ENCODE measurements at places on chromosomes 13 and 19. TPM values are rescaled to one million over a fixed set of nuclear protein-coding genes. Genes with fewer than 3 reads are reported as not detected.

Gene CCDC70
- not detected for total RNA-seq

Gene KL
- 5.1 TPM for total RNA-seq

Gene KLK4
- not detected for total RNA-seq

Gene GRIK5
- total RNA-seq, result 23.8 TPM

Gene IGFL2
- 0.92 TPM for total RNA-seq

Gene HNRNPL
- total RNA-seq, result 273 TPM

Gene CLC
- not detected for total RNA-seq

Gene SIGLEC7
- total RNA-seq, result 0.46 TPM

Gene PLIN5
- total RNA-seq, result 4.6 TPM

Gene ZNF230
- total RNA-seq, result 8.1 TPM

Gene B3GNT3
- 0.46 TPM for total RNA-seq

Gene SULT2B1
- not detected for total RNA-seq

Gene ZNF615
- total RNA-seq, result 28.1 TPM

Gene CEACAM20
- not detected for total RNA-seq

Gene RASAL3
- total RNA-seq, result 1.2 TPM

Gene CD209
- total RNA-seq, result 0.69 TPM

Gene MBD3
- total RNA-seq, result 42.4 TPM

Gene ZNF296
- 0.69 TPM for total RNA-seq

Gene GPR12
- 36.7 TPM for total RNA-seq

Gene LGALS14
- 1.4 TPM for total RNA-seq

Gene ZNF714
- 33.0 TPM for total RNA-seq

Gene ALDH16A1
- 11.3 TPM for total RNA-seq

Gene IL11
- total RNA-seq, result 0.23 TPM

Gene FOSB
- 4.4 TPM for total RNA-seq

Gene MAG
- total RNA-seq, result 1.2 TPM

Gene ADM5
- 1.4 TPM for total RNA-seq

Gene IFNL1
- not detected for total RNA-seq

Gene SYNE4
- total RNA-seq, result 1.6 TPM

Gene SMIM44
- total RNA-seq, result not detected

Gene LHB
- not detected for total RNA-seq

Gene UGGT2
- total RNA-seq, result 63.7 TPM

Gene ZNF844
- 12.9 TPM for total RNA-seq

Gene EFNA2
- 12.5 TPM for total RNA-seq

Gene POLR1G
- 6.5 TPM for total RNA-seq

Gene RETN
- 0.92 TPM for total RNA-seq

Gene TNFSF13B
- total RNA-seq, result 0.92 TPM

Gene ERFL
- 1.6 TPM for total RNA-seq

Gene MADCAM1
- total RNA-seq, result 2.8 TPM

Data from diencephalon (tissue), 1 donor.